Activated naive CD4-positive, alpha-beta T cell treated with anti-CD3 and anti-CD28 coated beads for 36 hours (primary cell): ENCODE measurements at places on chromosomes 16 and 17.

DNA sequence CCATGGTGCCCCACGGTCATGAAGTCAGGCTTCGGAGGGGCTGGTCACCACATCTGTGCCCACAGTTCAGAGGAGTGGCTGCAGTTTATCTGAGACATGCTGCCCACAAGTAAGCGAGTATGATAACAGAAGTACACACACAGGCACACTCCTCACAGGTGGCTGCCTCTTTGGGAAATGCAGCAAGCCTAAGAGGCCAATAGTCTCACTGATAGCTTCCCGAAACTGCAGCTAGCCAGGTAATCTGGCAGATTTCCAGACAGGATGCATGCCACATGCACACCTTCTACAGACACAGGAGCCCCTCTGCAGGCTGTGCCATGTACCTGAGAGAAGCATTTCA, 12.6 kb upstream of the GFOD2 start:
- no peaks in the 10 kb centered on the region for H3K27me3 ChIP-seq
- H3K27ac ChIP-seq, result no peak overlapping the region
- H3K36me3 ChIP-seq, result peaks cover 4% of the 10 kb centered on the region

DNA sequence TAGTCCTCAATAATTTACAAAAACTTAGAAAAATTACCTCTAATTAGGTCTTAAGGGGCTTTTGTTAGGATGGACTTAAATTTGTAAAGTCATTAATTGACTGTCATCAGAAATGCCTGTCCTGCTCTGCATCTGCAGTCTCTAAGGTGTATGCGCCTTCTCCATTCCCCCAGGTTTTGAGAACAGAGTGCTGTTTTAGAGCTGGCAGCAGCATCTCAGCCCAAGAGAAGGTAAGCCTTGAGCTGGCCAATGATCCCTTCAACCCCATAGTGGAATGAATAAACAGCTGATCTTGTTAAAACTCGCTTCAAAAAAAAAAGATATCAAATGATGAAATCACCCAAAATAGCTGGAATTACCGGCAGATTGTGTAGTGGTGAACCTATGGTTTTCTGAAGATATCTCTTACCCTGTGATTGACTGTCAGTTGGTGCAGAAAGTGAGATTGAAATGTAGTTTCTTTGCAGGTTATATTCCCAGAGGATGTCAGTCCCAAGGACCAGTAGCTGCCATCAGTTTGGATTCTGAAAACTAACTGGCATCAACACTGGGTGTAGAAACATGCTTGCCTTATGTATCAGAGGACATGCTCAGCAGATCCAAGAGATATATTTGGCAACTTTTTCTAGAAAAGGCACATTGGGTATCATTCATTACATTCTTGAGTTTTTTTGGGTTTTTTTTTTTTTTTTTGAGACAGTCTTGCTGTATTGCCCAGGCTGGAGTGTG, 25.7 kb downstream of the TRPV2 start:
- peak overlapping the region; percentile 72 for H3K27ac ChIP-seq
- no peaks in the 10 kb centered on the region for H3K27me3 ChIP-seq
- H3K36me3 ChIP-seq, result peaks cover 62% of the 10 kb centered on the region

- H3K27ac ChIP-seq, result no peak overlapping the region
- no peaks in the 10 kb centered on the region for H3K36me3 ChIP-seq
- no peak overlapping the region for H3K4me3 ChIP-seq
- peaks cover 4% of the 10 kb centered on the region for H3K27me3 ChIP-seq
- DNase-seq, result no peak
These were observed 84.2 kb downstream of the ABCA8 start for GRCh38 chr17:68870976-68871375.

GRCh38 chr17:32551186-32551955, 64.6 kb downstream of the CDK5R1 start:
- no peaks in the 10 kb centered on the region for H3K27me3 ChIP-seq
- H3K4me3 ChIP-seq, result no peak overlapping the region
- peak overlapping the region; percentile 46 for H3K27ac ChIP-seq
- H3K36me3 ChIP-seq, result no peaks in the 10 kb centered on the region
- DNase-seq, result peak; percentile 22

- H3K36me3 ChIP-seq, result peaks cover 3% of the 10 kb centered on the region
- peaks cover 20% of the 10 kb centered on the region for H3K4me1 ChIP-seq
- DNase-seq, result peak; percentile 79
These were observed 22.1 kb downstream of the FCSK start for GRCh38 chr16:70476272-70477020.

GRCh38 chr16:78306361-78306760, 206.9 kb downstream of the WWOX start:
- DNase-seq, result no peak
- H3K27me3 ChIP-seq, result no peaks in the 10 kb centered on the region
- no peak overlapping the region for H3K27ac ChIP-seq
- peaks cover 2% of the 10 kb centered on the region for H3K36me3 ChIP-seq

DNA sequence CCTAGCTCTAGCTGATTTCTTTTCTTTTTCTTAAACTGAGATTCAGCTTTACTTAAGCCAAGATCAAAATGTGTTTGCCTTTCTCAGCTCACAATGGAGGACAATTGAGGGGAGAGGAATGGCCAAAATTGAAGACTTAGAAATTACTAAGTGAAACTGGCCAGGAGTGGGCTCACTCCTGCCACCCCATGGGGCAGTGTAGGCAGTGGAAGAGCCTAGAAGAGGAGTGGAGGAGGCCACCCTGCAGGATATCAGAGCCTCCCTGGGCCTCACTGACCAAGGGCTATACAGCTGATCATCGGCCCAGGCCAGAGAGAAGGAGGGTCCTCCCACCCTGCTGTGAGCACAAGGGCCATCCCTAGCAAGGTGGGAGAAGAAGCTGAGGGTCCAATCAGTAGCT, 119.8 kb downstream of the CCT6B start:
- H3K27ac ChIP-seq, result peak overlapping the region; percentile 39
- DNase-seq, result no peak
- peaks cover 19% of the 10 kb centered on the region for H3K4me1 ChIP-seq
- no peaks in the 10 kb centered on the region for H3K27me3 ChIP-seq

- H3K27me3 ChIP-seq, result no peaks in the 10 kb centered on the region
- H3K4me3 ChIP-seq, result peak overlapping the region; percentile 88
- H3K27ac ChIP-seq, result peak overlapping the region; percentile 90
- no peak for DNase-seq
- peaks cover 33% of the 10 kb centered on the region for H3K4me1 ChIP-seq
These were observed 1.1 kb downstream of the PARN start for GRCh38 chr16:14628806-14629611.

DNA sequence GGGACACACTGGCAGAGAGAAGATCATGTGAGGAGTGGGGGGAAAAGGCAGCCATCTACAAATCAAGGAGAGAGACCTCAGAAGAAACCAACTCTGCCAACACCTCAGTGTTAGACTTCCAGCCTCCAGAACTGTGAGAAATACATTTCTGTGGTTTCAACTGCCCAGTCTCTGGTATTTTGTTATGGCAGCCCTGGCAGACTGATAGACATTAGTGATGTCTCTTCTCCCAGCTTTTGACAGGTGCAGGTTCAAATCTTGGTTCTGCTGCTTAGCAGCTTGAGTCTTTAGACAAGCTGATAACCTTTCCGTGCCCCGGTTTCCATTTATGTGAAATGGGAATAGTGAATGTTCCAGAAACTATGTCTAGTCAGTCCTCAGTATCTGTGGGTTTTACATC, 199.5 kb downstream of the SNX29 start:
- no peaks in the 10 kb centered on the region for H3K27me3 ChIP-seq
- DNase-seq, result no peak
- no peaks in the 10 kb centered on the region for H3K36me3 ChIP-seq
- H3K4me1 ChIP-seq, result peaks cover 2% of the 10 kb centered on the region
- no peak overlapping the region for H3K27ac ChIP-seq

- DNase-seq, result no peak
- no peak overlapping the region for H3K4me3 ChIP-seq
- no peak overlapping the region for H3K27ac ChIP-seq
- no peaks in the 10 kb centered on the region for H3K27me3 ChIP-seq
These were observed 15.0 kb downstream of the C16orf46 start for GRCh38 chr16:81061871-81062608.

DNA sequence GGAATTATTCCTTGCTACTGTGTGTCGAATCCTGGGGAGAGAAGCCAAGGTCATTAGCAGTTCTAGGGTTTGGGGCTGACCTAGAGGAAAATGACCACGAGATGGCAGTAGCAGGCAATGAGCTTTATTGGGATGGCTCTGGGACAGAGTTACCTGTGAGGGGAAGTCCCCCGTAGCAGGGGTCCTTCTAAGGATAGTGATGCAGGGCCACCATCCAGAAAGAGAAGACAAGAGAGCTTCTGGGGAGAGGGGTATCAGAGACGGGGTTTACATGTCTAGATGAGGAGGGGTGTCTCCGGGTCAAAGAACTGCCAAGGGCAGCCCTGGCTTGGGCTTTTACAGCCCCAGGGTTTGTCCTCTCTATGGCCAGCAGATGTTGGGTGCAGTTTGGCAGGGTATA, 6.4 kb upstream of the GGT6 start:
- H3K27me3 ChIP-seq, result no peaks in the 10 kb centered on the region
- peaks cover 26% of the 10 kb centered on the region for H3K4me1 ChIP-seq
- H3K4me3 ChIP-seq, result no peak overlapping the region
- DNase-seq, result peak; percentile 78
- no peak overlapping the region for H3K27ac ChIP-seq
- no peaks in the 10 kb centered on the region for H3K36me3 ChIP-seq

- H3K27ac ChIP-seq, result no peak overlapping the region
- H3K4me3 ChIP-seq, result no peak overlapping the region
- DNase-seq, result no peak
- peaks cover 24% of the 10 kb centered on the region for H3K27me3 ChIP-seq
- H3K36me3 ChIP-seq, result peaks cover 3% of the 10 kb centered on the region
These were observed 3.4 kb upstream of the MMD start for GRCh38 chr17:55424893-55425540.

DNA sequence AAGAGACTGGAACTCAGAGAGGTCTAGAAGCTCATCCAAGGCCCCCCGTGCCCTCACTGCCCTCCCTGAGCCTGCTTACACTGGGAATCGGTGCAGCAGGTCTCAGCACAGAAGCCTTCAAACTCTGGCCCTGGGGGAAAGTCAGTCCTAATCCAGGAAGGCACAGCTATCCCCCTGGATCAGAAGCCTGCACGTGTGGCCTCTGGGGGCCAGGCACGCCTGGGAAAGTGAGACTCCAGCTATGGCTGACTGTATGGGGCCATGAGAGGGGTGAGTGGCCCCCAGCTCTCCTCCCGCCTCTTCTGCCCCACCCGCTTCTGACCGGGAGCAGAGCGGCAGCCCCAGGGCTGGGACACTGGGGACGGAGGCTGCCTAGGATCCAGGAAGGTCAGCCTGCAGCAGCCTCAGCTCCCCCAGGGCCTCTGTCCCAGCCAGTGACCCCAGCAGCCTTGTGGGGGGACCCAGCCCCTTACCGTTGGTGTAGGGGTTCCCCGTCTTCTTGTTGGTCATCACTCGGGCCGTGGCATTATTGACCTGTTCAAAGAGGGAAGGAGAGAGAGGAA, 26.6 kb downstream of the ENGASE start:
- H3K27me3 ChIP-seq, result peaks cover 15% of the 10 kb centered on the region
- H3K4me3 ChIP-seq, result no peak overlapping the region
- H3K4me1 ChIP-seq, result peaks cover 4% of the 10 kb centered on the region
- H3K36me3 ChIP-seq, result no peaks in the 10 kb centered on the region
- no peak overlapping the region for H3K27ac ChIP-seq

GRCh38 chr17:77566151-77566550, 392.4 kb upstream of the TNRC6C start:
- H3K4me1 ChIP-seq, result no peaks in the 10 kb centered on the region
- peaks cover 3% of the 10 kb centered on the region for H3K27me3 ChIP-seq
- H3K4me3 ChIP-seq, result no peak overlapping the region
- H3K36me3 ChIP-seq, result no peaks in the 10 kb centered on the region
- DNase-seq, result no peak
- H3K27ac ChIP-seq, result no peak overlapping the region

DNA sequence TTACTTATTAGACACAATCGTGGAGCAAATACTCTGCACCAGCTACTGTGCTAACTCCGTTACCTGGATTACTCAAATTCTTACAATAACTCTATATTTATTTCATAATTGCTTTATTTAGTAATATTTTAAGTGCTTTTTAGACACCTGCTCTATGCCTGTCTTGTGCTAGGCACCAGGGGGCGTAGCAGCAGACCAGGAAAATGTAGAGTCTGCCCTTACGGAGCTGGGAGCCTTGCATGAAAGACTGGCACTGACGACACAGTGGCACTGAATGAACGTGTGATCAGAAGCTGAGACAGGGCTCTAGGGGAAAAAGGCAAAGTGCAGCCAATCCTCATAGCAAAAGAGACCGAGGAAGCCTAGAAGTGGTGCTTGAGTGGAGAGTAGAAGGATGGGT, 486.5 kb downstream of the CDH13 start:
- H3K4me1 ChIP-seq, result no peaks in the 10 kb centered on the region
- peak; percentile 19 for DNase-seq
- H3K36me3 ChIP-seq, result no peaks in the 10 kb centered on the region
- H3K4me3 ChIP-seq, result no peak overlapping the region
- peaks cover 6% of the 10 kb centered on the region for H3K27me3 ChIP-seq

DNA sequence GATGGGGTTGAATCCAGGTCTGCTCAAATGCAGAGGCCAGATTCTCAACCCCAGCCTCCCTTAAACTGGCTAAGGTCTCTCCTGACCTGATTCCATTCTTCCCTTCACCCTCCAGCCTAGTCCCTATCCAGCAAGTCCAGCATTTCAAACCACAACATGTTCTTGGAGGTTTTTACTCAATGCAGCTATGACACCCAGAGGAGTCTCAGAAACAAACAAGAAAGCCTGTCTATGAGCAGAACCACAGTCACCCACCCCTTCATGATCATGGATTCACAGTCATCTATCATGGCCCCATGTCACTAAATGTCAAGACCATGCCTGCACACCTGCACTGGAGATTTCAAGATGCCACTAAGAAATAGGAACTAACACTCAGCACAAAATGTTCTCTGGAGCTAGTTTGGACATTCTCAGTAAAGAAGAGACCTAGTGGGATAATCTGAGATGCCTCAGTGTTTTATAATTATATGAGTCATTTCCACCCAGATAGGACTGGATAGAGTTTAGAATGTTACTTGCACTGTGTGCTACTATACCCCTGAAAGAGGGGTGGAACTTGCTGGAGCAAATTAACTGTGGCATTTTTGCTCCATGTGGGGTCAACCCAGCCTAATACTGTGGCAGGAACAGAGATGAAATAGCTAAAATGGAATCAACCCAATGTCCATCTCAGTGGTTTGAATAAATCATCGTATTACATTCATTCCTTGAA, 9.5 kb upstream of the METTL22 start:
- DNase-seq, result no peak
- peaks cover 11% of the 10 kb centered on the region for H3K27me3 ChIP-seq
- no peaks in the 10 kb centered on the region for H3K4me1 ChIP-seq
- no peaks in the 10 kb centered on the region for H3K36me3 ChIP-seq
- no peak overlapping the region for H3K4me3 ChIP-seq

- H3K36me3 ChIP-seq, result no peaks in the 10 kb centered on the region
- H3K4me1 ChIP-seq, result peaks cover 82% of the 10 kb centered on the region
- DNase-seq, result no peak
- H3K4me3 ChIP-seq, result no peak overlapping the region
- H3K27ac ChIP-seq, result no peak overlapping the region
These were observed 8.0 kb downstream of the TNRC6C start for GRCh38 chr17:77966476-77966875.
